Activated T-cell treated with anti-CD3 and anti-CD28 coated beads, Interleukin-2, amount 50 U/mL, for 72 hours (primary cell): ENCODE measurements at places on chromosomes 12 and 14.

- peaks cover 1% of the 10 kb centered on the region for H3K36me3 ChIP-seq
- H3K27ac ChIP-seq: peak overlapping the region; percentile 79
- no peaks in the 10 kb centered on the region for H3K27me3 ChIP-seq
- peak overlapping the region; percentile 92 for H3K4me3 ChIP-seq
- peak; percentile 20 for DNase-seq
Observed at GRCh38 chr14:102591372-102591943, 991 bp upstream of the RCOR1 start.

DNA sequence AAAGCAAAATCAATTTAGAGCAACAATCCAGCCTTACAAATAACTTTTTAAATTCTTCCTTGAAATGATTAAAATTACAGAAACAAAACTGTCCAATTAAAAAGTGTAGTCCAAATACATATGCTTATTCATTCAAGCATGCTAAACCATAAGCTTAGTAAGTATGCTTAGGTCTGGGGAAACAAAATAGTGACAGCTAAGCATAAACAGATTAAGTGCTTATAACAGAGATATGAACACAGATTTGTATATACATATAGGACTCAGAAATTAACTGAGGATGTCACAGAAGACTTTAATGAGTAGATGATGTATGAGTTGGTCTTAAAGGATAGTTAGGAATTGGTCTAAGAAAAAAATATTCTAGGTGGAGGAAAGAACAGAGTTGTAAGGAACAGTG, 41.8 kb downstream of the SCAF11 start:
- no peaks in the 10 kb centered on the region for H3K27me3 ChIP-seq
- no peaks in the 10 kb centered on the region for H3K4me1 ChIP-seq
- peak overlapping the region; percentile 58 for H3K27ac ChIP-seq
- H3K4me3 ChIP-seq: no peak overlapping the region

DNA sequence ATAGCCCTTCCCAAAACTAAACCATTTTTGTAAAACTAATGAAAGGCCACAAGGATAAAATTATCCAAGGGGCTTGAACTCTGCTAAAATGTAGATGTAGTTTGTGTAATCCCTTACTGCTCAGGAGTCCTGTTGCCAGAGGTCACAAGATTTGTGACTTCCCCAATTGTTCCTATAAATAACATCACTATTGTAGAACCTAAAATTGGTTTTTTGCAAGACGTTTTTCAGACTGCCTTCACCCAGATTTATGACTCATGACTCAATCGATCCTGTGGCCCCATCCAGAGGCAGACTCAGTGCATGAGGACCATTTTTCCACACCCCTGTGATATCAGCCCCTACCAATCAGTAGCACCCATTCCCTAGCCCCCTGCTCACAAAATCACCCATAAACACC, 61.5 kb upstream of the RASSF8 start:
- no peaks in the 10 kb centered on the region for H3K36me3 ChIP-seq
- no peaks in the 10 kb centered on the region for H3K27me3 ChIP-seq
- no peak for DNase-seq
- no peak overlapping the region for H3K27ac ChIP-seq
- H3K4me3 ChIP-seq: no peak overlapping the region
- H3K4me1 ChIP-seq: no peaks in the 10 kb centered on the region

- H3K27me3 ChIP-seq: no peaks in the 10 kb centered on the region
- DNase-seq: no peak
- H3K36me3 ChIP-seq: no peaks in the 10 kb centered on the region
- no peak overlapping the region for H3K27ac ChIP-seq
- H3K4me1 ChIP-seq: no peaks in the 10 kb centered on the region
Observed at GRCh38 chr12:79451978-79452377, 238.8 kb downstream of the PAWR start.

DNA sequence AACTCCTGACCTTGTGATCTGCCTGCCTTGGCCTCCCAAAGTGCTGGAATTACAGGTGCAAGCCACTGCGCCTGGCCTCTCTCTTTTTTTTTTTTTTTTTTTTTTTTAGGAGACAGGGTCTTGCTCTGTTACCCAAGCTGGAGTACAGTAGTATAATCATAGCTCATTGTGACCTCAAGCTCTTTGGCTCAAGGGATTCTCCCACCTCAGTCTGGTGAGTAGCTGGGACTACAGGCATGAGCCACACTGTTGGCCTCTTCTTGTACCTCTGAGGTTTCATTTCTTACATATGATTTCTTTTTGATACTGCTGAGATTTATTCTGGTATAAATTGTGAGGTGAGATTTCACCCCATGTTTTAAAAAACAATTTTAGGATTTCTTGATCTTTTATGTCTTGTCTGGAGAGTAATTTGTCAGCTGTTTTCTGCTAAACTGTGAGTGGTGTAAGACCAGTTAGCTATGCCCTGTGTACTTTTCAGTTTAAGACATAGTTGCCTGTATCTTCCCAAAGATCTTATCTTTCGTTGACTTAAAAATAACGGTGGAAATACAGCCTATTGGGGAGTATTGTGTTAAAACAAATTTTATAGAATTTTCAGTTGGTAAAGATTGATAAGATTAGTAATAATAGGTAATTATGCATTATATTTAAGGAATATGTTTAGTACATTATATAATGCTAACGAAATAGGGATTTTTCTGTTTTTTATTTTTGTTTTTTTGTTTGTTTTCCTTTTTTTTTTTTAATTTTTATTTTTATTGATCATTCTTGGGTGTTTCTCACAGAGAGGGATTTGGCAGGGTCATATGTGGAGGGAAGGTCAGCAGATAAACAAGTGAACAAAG, 31.7 kb downstream of the WDR20 start:
- peaks cover 44% of the 10 kb centered on the region for H3K4me1 ChIP-seq
- H3K27ac ChIP-seq: no peak overlapping the region
- H3K4me3 ChIP-seq: no peak overlapping the region
- H3K27me3 ChIP-seq: no peaks in the 10 kb centered on the region

GRCh38 chr14:79704041-79704807, 507.1 kb downstream of the DIO2 start:
- no peaks in the 10 kb centered on the region for H3K36me3 ChIP-seq
- H3K4me1 ChIP-seq: no peaks in the 10 kb centered on the region
- H3K27ac ChIP-seq: no peak overlapping the region
- H3K4me3 ChIP-seq: no peak overlapping the region
- no peaks in the 10 kb centered on the region for H3K27me3 ChIP-seq

DNA sequence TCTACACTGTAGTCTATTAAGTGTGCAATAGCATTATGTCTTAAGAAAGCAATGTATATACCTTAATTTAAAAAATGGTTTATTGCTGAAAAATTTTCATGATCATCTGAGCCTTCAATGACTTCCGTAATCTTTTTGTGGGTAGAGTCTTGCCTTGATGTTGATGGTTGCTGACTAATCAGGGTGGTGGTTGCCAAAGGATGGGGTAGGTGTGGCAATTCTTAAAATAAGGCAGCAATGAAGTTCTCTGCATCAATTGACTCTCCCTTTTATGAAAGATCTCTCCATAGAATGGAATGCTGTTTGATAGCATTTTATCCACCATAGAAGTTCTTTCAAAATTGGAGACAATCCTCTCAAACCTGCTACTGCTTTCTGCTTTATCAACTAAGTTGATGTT, 41.1 kb downstream of the BBS10 start:
- H3K4me3 ChIP-seq: no peak overlapping the region

DNA sequence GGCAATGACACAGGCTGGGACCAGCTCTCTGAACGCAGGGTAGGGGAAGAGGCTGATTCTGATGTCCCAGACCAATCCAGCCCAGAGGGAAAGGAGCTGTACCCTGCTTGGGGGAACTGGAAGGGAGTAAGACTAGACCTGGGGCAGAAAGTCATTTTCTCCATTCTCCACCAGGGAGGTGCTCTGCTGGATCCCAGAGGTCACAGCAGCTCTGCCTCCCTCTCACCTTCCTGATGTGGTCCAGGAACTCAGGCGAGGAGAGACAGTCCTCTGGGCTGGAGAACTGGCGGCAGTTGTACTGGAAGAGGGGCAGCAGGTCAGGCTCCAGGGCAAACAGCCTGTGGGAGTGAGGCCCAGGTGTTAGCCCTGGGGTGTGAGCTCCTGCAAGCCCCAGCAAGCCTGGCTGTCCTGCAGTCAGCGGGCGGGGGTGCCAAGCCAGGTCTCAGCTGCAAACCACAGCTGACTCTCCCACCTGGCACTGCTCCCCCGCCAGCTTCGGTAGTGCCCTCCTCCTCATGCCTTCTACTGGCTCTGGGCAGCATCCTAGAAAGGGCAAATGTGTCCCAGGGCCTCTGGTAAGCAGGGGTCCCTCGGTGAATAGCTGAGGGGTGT, 1.9 kb downstream of the NGB start:
- no peak overlapping the region for H3K27ac ChIP-seq
- no peaks in the 10 kb centered on the region for H3K4me1 ChIP-seq
- no peak overlapping the region for H3K4me3 ChIP-seq
- H3K27me3 ChIP-seq: peaks cover 49% of the 10 kb centered on the region
- no peak for DNase-seq

DNA sequence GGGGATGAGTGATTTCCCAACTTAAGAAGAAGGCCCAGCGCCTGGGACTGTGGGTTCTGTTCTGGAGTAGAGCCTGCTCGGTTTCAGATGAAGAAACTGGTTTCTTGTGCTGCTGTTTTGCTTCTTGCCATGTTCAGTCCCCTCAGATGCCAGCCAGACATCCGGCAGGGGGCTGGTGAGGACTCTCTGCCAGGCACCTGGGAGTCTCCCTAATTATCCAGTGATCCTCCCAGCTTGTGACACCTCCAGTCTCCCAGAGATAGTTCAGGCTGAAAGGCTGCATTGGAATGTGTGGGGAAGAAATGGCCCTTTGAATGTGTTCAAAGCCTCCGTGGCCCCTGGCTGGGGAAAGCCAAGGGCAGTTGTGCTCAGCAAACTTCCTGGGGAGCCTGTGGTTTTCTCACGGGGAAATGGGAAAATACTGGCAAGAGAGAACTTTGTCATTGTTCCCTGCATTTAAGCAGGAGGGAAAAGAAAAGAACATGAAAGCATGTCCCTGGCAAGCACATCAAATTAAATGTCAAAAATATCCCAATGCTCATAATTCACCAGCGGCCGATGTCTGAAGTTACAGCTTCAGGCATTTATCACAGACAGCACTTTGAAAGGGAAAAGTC, 8.5 kb upstream of the SERPINA12 start:
- H3K4me3 ChIP-seq: no peak overlapping the region
- H3K27ac ChIP-seq: no peak overlapping the region
- no peaks in the 10 kb centered on the region for H3K36me3 ChIP-seq
- no peaks in the 10 kb centered on the region for H3K27me3 ChIP-seq
- no peaks in the 10 kb centered on the region for H3K4me1 ChIP-seq
- DNase-seq: no peak

DNA sequence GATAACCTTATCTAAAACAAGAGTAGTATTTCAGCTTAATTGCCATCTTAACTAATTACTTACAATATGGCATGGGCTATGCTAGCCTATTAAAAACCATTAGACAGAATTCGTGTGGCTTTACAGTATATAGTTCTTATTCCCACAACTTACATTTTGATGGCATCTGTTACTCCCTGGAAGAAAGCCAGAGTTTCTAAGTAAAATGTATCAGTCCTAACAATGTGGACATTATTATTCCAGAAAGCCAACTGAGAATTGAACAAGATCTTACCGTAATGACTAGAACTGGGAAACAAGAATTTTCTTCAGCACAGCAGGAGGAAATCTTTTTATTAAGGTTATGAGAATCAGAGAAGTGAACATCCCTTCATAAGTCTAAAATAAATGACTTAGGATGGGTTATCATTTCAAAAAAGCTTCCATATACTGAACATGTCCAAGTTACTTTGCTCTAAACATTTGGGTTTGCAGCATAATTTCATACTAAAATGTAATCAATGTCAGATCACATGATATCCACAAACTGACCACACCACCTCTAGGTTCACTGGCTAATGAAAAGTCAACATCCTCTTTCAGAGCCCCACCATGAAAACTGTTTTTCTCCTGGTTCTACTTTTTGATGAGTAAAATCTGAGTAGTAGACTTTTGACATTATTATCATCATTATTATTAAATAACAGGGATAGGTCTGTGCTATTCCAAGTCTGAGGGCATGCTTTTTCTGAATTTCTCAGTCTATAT, 179.7 kb downstream of the SSPN start:
- no peaks in the 10 kb centered on the region for H3K36me3 ChIP-seq
- no peaks in the 10 kb centered on the region for H3K27me3 ChIP-seq
- no peak for DNase-seq
- no peaks in the 10 kb centered on the region for H3K4me1 ChIP-seq
- H3K27ac ChIP-seq: no peak overlapping the region

GRCh38 chr14:30551460-30551859, 7.5 kb upstream of the G2E3 start:
- no peak overlapping the region for H3K4me3 ChIP-seq
- peaks cover 7% of the 10 kb centered on the region for H3K27me3 ChIP-seq
- no peak for DNase-seq
- H3K36me3 ChIP-seq: no peaks in the 10 kb centered on the region
- H3K4me1 ChIP-seq: peaks cover 12% of the 10 kb centered on the region

GRCh38 chr12:57046947-57047890, 2.7 kb downstream of the MYO1A start:
- peaks cover 53% of the 10 kb centered on the region for H3K4me1 ChIP-seq
- H3K4me3 ChIP-seq: peak overlapping the region; percentile 63
- peak overlapping the region; percentile 39 for H3K27ac ChIP-seq
- peaks cover 7% of the 10 kb centered on the region for H3K27me3 ChIP-seq
- H3K36me3 ChIP-seq: peaks cover 1% of the 10 kb centered on the region

- H3K4me1 ChIP-seq: no peaks in the 10 kb centered on the region
- no peak overlapping the region for H3K27ac ChIP-seq
- no peak overlapping the region for H3K4me3 ChIP-seq
- H3K36me3 ChIP-seq: peaks cover 7% of the 10 kb centered on the region
- no peaks in the 10 kb centered on the region for H3K27me3 ChIP-seq
- no peak for DNase-seq
Observed at GRCh38 chr12:124788936-124789555, 74.6 kb downstream of the SCARB1 start.

DNA sequence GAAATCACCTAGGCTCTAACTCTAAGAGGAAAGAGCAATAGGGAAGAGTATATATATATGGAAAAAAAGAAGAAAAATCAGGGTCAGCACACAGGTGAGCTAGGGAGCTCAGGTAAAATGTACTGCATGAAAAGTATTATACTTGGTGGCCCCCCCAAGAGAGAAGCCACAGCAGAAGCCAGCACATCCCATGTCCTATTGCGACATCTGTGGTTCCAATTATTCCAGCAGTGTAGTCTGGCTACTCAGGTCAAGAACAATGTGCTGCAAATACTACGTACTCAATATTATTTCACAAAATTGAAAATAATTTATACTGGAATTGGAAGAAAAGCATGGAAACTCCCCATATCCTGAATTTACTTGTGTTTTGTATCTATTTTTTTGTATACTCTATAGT, 85.5 kb downstream of the CEP83 start:
- H3K27me3 ChIP-seq: no peaks in the 10 kb centered on the region
- no peak overlapping the region for H3K4me3 ChIP-seq
- no peak for DNase-seq
- no peak overlapping the region for H3K27ac ChIP-seq

DNA sequence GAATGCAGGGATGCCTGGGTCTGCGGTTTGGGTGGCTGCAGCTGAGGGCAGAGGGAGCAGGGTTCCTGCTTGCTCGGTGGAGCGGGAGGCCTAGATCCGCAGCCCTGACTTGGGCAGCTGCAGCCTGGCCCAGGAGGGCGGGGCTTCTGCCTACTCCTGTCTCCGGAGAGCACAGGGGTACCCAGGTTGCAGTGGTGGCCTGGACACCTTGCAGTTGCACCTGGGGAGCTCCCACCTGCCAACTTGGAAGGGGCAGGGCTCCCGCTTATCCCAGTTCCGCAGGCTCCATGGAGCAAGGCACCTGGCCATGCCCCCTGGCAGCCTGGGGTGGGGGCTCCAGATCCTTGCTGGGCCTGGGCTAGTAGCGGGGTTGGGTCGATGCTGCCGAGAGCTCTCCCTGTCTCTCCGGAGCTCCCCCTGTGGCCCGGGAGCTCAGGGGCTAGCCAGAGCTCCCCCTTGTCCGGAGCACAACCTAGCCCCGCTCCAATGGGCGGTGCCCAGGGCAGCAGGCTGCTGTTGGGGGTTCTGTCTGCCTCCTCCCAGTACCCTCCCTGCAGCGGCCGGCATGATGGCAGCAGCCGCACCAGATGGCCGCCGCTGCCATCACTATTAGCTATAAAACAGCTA, 136.4 kb downstream of the PTPRR start:
- no peak for DNase-seq
- no peaks in the 10 kb centered on the region for H3K4me1 ChIP-seq
- H3K27ac ChIP-seq: no peak overlapping the region
